NB4 (cell line): ENCODE measurements at places on chromosomes 11 and 22.

DNA sequence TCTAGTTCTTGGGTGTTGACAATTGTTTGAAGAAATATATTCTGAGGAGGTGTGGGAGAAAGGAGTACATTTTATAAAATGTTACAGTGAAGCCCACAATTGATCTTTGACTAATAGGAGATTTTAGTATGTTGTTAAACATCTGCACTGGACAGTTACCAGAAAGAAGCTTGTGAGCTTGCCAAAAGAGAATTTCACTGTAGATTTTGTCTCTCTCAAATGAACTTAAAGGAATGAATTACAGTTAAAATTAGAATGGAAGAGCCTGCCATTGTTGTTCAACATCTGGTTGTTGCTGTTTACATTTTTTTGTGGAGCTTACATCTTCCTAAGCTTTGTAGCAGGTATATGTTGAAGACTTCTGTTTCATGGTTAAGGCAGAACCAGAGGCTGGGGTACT lies 620.5 kb upstream of the CCDC179 start:
- DNase-seq = no peak

DNA sequence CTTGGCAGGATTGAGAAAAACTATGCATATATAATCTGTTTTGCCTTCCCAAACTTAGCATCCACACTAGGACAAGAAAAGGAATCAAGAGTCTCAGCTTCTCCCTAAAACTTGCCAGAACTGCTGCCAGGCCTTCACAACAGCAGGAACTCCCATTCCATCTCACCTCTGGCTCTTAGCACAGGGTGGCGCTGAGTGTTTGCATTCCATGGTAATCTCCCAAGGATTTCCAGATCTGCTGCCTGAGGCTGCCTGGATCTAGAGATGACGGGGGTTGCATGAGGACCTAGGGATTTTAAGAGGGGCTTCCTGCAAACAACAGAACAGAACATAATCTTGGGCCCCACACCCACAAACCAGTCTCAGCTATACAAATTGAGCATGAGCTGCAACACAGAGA lies 87.1 kb upstream of the OPCML start:
- DNase-seq = no peak

DNA sequence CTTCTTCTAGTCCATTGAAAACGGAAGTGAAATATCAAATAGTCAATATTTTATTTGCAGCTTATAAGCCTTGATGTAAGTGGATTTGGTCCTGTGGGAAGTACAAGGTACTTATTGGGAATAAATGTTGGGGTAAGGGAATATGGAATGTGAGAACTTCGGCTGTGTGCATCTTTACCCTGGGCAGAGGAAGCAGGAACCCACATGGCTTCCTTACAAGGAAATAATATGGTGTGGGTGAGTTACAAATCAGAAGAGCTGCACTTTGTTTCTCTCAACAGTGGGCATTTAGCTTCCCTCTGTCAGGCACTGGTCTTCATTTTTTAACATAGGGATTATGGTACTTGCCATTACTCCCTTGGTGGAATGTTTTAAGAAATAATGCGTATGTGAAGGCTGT lies 77.9 kb downstream of the SCN3B start:
- no peak for DNase-seq

DNA sequence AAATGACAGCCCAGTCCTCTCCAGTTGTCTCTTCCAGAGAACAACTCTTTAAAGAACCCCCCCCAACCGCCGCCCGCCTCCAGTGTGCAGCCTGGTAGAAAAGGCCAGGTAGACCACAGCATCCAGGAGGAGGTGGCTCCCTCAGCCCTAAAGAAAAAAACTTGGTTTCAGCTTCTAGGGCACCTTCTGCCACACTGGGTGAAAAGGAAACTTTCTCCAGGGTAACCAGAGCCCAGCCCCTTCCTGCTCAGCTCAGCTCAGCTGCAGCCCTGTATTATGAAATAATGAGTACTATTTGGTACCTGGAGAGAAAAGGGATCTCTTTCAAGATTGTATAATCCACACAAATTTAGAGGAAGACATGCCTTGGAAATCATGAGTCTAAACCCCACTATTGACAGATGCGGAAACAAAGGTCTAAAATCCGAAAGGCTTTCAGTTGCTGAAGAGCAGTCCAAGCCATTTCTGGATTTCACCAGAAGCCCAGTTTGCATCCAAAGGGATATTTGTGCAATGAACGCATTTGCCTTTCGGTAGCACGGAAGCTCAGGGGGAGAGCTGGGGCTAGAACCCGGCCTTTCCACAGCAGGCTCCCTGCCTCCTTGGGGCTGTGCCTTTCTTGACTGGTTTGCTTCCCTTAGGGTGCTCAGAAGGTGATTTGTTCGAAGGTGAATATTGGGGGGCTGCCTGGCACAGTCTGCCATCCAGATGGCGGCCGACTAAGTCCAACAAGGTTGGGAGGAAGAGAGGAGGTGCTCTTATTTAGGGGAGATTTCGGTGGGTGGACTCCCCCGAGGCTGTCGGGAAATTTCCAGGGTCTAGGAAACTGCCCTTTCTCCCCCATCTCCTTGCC lies 3.3 kb downstream of the FXYD6 start:
- no peak for DNase-seq
